Fibroblast of mammary gland (primary cell): ENCODE measurements at places on chromosomes 7 and 10.
A peak's percentile ranks its signal among the peaks of the same experiment; 100 is the strongest.

- no peak for DNase-seq
Measured at GRCh38 chr10:16952080-16952479, 134.9 kb upstream of the RSU1 start.

DNA sequence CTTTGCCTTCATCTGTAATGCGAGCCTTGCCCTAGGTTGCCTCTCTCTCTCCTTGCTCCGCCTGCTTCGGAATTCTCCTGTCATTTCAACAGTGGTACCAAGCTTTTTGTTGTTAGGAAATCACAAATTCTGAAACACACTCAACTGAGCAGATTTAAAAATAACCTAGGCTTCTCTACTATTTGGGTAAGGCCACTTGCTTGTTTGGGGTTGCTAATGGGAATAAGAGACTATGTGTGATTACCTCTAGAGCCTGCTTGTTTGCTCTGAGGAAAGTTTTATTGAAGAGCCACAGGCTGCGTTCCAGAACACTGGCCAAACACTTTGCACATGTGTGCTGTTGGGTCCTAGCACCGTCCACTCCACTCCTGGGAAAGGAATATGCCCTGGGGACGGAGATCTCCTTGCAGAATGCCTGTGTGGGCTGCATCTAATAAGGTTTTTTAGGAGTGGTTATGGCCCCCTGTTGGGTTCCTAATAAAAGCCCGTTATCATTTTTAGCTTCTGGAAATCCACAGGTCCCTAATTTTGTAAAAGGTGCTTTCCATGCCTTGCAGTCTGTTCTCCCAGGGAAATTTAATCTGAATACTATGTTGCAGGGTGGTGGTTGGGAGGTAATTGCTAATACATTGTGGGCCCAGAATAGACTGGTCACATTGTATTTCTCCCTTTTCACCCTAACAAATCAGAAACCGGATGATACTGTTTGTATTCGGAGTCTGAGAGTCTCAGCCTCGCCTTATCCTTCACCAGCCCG lies 68.7 kb upstream of the KLF6 start:
- DNase-seq = peak; percentile 49

DNA sequence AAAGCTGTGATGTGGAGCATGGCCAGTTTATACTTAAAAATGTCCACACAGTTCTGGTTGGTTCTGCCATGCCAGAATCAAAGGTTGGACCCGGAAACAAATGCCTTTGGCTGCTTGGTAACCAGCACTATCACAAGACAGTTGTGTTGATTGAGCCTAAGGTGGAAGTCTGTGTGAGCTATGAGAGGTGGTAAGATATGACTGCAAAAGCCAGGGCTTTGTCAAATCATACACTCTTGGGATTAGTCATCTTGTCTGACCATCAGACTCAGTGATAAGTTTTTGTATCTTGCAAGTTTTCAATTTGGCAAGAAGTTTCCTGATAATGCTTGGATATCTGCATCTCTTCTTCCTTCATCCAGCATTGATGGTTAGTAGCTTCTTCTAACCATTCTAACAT lies 35.5 kb downstream of the GPR141 start:
- no peak for DNase-seq

DNA sequence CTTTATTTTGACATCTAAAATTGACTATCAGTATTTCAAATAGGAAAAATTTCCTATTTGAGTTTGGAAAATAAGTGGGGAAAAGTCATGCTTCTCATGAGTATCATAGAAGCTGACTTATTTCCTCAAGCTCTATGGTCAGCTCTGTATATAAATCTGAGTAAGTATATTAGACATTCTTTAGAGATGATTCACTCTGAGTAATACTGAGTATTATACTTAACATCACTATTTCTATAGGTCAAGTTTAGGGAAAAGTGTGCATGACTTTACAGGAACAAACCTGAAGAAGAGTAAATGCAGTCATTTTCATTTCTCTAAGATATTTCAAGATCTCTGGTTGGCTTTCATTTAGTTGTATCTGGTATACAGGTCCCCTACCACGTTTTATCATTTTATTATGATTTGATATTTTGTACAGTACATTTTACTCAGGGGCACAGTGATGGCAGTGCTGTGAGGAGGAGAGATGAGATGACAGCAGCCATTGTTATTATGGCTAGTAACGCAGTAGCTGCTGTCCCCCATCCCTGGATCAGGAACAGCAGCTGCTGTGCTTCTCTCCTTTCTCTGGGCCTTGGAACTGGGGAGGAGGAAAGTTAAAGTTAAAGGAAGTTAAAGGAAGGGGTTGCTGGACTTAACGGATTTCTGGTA lies 15.2 kb downstream of the SND1 start:
- peak; percentile 76 for DNase-seq

- peak; percentile 37 for DNase-seq
Measured at GRCh38 chr10:33174674-33175434, 159.6 kb downstream of the NRP1 start.

DNA sequence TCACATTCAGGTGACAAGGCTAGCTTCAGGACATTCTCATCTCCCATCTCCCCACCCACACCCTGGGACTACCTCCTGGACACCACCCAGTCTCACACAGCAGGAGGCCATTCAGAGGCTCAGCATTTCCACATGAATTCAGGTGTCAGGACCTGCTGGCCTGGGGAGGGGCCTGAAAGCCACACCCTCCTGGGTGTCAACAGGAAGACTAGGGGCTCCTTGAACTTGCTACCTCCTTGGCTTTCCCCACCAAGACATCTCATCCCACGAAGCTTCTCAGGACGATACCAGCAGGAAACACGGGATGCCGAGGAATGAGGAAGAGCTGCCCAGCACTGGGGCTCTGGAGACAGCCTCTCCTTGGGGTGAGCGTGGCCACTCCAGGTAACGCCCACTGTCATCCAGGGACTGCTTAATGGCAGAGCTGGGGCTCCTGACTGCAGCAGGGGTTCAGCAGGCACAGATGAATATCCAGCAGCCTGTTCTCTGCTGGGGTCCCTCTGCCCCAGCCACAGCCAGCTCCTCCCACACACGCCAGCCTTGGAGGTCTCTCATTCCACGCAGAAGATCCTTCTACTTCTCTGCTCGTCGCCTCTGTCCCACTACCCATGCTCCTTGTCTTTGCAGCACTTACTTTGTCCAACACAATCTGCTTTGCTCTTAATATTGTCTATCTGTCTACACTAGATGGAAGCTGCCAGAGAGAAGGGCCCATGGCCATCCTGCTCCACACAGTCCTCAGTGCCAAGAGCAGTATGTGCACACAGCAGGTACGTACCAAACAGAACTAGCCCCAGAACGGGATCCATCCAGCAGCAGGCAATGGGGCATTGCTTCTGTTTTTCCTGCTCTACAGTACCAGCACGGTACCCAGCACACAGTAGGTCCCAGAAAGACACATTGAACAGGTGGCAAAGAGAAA lies 88.7 kb downstream of the FAM53B start:
- DNase-seq = no peak

GRCh38 chr7:104878577-104878976 lies 135.4 kb upstream of the KMT2E start:
- no peak for DNase-seq
